ENCODE measurements at places on chromosomes 2 and 18.
A peak's percentile ranks its signal among the peaks of the same experiment; 100 is the strongest.

- no peak for DNase-seq
Observed at GRCh38 chr2:60596411-60596810, 43.0 kb upstream of the BCL11A start.

GRCh38 chr2:24359129-24360049 is 947 bp downstream of the ITSN2 start:
- no peak for DNase-seq

DNA sequence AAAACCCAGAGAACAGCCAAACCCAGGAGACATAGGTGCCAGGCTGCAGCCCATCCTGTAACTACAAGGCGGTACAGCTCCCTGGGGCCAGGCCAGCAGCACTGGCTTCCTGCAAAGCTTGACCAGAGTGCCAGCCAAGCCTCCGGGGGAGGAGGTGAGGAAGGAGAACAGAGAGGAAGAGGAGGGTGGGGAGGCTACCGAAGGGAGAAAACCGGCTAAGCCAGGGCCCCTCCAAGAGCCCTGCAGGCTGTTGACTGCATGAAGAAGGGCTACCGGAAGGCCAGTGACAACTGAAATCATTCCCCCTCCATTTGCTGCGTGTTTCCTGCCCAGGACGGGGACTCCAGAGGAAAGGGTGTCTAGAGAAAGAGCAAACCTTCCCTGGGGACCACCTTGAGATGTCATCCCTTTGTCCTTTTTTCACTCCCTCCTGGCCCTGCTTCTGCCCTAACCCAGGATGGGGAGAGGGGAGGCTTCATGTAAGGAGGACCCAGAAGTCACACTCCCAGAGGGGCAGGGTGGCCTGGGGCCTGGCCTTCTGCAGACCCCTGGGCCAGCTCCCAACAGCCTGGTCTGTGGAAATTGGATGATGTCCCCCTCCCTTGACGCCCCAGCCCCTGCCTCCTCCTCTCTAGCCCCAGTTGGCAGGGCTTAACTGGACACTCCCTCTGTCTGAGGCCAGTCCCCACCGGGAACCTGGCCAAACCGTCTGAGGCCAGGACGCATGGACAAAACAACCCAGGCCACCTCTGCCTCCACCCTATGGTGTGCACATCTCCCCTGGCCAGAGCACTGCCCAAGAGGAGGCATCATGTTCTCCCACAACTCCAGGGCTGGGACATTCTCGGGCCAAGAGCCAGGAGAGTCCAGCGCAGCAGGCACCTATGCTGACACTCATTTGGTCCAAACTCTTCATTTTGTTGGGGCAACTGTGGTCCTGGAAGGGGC is 207.8 kb downstream of the CYP26B1 start:
- no peak for DNase-seq

GRCh38 chr2:3082705-3083104 is 294.9 kb downstream of the EIPR1 start:
- DNase-seq = no peak

- DNase-seq = no peak
Observed at GRCh38 chr2:54122171-54122935, 6.9 kb downstream of the ACYP2 start.

DNA sequence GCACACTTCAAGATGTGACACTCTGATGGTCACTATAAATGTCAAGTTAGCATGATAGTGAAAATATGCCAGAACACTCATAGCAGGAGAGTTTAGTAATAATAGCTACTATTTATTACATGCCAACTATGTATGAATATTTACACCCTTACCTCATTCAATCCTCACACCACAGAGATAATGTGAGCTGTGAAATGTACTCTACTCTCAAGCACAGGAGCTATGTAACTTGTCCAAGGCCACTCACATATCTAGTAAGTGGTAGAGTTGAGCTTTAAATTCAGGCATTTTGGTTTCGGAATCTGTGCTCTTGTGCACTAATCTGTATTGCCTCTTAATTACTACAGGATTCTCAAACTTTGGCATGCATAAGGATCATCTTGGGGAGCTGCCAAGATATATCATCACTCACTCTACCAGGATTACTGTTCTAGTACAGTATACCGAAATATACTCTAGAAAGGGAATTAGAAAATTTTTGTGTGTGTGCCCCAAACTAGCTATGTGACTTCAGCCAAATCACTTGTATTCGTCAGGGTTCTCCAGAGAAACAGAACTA is 154.3 kb downstream of the PLCL1 start:
- no peak for DNase-seq

GRCh38 chr18:24118750-24119577 is 19.9 kb upstream of the CABYR start:
- no peak for DNase-seq

GRCh38 chr2:173090973-173091660 is 15.5 kb downstream of the MAP3K20 start:
- no peak for DNase-seq

- no peak for DNase-seq
Observed at GRCh38 chr2:39141334-39142271, 20.8 kb upstream of the SOS1 start.

GRCh38 chr18:79366177-79367094 is 29.3 kb upstream of the NFATC1 start:
- no peak for DNase-seq

GRCh38 chr2:2851806-2852777 is 521.0 kb upstream of the MYT1L start:
- no peak for DNase-seq

DNA sequence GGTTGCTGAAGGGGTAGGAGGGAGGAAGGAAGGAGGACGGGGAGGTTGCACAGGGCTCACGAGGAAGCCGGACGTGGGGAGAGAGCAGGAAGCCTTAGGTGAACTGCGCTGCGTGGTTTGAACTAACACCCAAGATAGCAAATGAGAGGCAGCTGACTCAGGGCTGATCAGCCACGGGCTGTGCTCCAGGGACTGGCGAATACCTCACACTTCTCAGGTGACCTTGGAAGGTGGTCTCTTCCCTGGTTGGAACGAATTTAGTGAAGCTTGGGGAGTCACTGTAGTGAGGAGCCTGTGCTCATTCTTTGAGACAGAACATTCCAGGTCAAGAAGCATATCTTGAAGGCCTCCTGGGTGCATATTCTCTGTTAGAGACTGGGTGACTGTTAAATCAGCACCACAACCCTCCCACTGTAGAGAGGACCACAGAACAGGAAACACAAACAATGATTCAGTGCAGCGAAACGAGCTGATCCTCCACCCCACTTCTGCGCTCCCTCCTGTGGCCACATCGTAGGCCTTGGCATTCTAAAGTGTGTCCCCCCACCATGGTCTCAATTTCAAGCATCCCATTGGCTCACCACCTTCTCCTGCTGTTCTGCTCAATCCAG is 33.8 kb downstream of the TOGARAM2 start:
- peak; percentile 59 for DNase-seq

GRCh38 chr2:1499033-1499795 is 86.0 kb downstream of the TPO start:
- DNase-seq = no peak

GRCh38 chr18:55515941-55516710 is 71.9 kb downstream of the TCF4 start:
- DNase-seq = no peak

- DNase-seq = no peak
Observed at GRCh38 chr2:226308986-226309385, 490.6 kb downstream of the IRS1 start.

DNA sequence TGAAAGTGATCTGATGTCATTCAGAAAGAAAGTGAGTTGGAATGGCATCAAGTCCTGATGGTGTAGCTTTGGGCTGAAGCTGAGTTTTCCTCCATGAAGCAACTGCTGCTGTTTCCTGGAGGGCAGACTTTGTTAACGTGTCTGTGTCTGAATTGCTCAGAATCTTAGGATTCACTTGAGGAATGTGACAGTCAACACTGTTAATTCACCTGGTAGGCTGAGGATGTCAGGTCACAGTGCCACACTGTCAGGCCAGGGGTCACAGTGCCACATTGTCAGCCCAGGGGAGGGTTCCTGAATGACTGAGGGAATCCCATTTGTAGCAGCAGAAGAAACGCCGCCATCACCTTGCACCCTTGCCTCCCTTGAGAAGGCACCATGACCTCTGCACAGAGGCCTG is 39.4 kb downstream of the LYPD6B start:
- DNase-seq = no peak

- no peak for DNase-seq
Observed at GRCh38 chr2:233402346-233402745, 48.1 kb downstream of the DGKD start.

DNA sequence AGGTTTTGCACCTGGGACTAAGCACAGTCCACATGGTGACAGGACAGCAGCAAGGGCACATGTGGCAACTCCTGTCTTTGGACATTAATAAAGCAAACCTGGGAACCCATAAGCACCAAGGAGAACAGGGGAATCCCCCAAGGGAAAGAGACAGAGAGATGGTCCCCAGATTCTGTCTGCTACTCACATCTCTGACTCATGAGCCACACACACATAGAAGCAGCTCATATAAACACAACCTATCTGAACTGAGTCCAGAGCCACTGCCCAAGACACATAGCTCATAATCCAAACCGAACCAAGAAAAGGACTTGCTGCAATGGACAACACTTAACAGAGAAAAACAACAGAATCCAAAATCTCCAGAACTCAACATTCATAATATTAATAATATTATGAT is 82.5 kb downstream of the OSBPL1A start:
- DNase-seq = no peak

DNA sequence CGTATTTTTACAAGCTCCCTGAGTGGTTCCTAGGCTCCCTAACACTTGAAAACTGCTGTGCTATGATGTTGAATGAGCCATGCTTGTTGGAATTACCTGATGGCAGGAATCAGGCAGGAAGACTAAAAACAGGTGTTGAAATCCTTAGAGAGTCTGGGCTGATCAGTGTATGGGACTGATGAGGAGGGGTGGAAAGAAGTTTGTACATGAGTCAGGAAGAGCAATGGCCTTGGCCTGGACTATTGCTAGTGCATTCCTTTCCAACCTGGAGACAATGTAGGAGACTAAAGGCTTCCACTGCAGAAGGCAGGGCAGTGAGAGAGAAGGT is 25.0 kb upstream of the TMBIM1 start:
- no peak for DNase-seq

DNA sequence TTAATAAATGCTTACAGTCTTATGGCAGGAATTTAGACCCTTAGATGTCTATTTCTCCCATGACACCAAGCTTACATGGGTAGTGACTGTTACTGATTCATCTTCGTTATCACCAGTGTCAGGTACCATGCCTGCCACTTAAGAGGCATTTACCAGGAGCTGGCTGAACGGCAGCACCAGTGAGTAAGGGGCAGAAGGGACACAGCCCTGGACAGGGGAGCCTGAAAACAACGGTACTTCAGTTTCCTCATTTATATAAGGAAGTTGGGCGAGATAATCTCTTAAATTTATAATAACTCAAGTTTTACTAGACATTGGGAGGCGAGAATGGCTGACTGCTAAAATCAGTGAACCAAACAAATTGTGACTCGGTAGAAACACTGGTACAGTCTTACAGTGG is 1.2 kb downstream of the COA5 start:
- DNase-seq = no peak

- DNase-seq = no peak
Observed at GRCh38 chr2:118145207-118145606, 56.9 kb downstream of the INSIG2 start.

- DNase-seq = no peak
Observed at GRCh38 chr2:119352357-119352756, 14.3 kb downstream of the C2orf76 start.

- no peak for DNase-seq
Observed at GRCh38 chr2:223700221-223700620, 98.1 kb upstream of the SCG2 start.

DNA sequence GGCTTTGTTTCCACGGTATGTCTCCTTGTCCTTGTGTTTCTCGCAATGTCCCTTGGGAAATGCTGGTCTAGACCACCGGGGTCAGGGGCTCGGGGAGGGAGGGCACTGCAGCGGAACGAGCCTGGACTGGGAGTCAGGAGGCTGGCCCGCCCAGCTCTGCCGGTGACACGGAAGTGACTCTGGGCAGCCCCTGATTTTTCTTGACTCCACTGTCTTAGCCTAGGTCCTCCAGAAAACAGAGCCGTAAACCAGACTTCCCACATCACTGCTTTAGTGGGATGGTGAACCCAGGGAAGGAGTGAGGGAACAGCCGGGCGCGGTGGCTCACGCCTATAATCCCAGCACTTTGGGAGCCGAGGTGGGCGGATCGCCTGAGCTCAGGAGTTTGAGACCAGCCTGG is 144.2 kb downstream of the ASB1 start:
- DNase-seq = no peak

- DNase-seq = no peak
Observed at GRCh38 chr2:168519534-168520308, 63.6 kb downstream of the CERS6 start.

DNA sequence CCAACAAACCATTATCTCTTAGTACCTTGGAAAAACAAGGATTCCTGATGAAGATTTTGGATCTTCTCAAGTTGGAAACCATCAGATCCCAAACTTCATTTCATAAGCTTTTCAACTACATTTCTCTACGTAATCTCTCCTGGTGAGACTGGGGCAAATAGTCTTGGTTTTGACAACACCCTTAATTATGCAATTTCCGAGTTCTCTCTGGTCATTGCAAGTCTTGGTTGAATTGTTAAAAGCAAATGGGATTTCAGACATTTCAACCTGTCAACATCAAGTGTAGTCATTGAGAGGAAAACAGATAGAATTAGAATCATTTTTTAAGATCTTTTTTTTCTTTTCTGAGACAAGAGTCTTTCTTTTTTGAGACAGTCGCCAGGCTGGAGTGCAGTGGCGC is 26.2 kb downstream of the KLF7 start:
- no peak for DNase-seq

GRCh38 chr2:27962006-27962405 is 71.5 kb downstream of the BABAM2 start:
- DNase-seq = no peak

- no peak for DNase-seq
Observed at GRCh38 chr2:85954590-85955458, 66.0 kb upstream of the ST3GAL5 start.

GRCh38 chr2:144412709-144413108 is 107.2 kb downstream of the ZEB2 start:
- no peak for DNase-seq

DNA sequence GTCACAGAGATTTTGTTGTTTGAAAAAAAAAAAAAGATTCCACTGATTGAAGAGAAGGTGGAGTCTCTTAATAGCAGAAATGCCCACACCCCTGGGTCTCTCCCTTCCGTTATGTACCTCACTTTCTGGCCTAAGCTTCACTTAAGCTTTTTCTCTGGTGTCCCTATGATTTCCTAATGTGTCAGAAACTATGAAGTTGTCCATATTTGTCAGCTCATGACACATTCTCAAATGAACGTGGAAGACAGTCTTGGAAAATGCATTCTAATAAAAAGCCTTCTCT is 5.4 kb upstream of the MALL start:
- no peak for DNase-seq

- DNase-seq = no peak
Observed at GRCh38 chr2:57218206-57218605, 828.4 kb upstream of the VRK2 start.

GRCh38 chr2:62142054-62142453 is 53.9 kb upstream of the B3GNT2 start:
- DNase-seq = no peak

- DNase-seq = no peak
Observed at GRCh38 chr18:43160509-43160908, 45.0 kb upstream of the RIT2 start.
